ENCODE measurements at places on chromosomes 5 and 9.

- DNase-seq: peak; percentile 30
These were observed 56.6 kb downstream of the RGS3 start for GRCh38 chr9:113520109-113520642.

- DNase-seq: no peak
These were observed 78.4 kb downstream of the TSPAN17 start for GRCh38 chr5:176725521-176726280.

- no peak for DNase-seq
These were observed 659.1 kb downstream of the EFNA5 start for GRCh38 chr5:107011605-107012004.

DNA sequence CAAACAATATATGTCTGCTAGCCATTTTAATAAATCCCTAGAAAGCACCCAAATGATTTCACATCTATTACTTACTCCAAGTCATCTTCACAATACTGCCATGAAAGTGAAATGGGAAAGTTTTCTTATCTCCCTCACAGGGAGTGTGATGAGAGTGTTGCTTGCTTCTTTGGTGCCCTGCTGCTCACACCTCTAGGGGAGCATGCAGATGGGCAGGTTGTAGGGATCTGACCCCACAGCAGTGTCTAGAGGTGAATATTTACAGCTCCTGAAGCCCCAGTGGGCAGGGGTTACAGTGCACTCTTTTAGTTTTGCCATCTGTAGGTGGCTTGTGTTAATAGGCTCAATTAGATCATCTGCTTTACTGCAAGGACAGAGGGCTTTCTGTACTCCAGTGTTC is 173.2 kb downstream of the GABRG2 start:
- no peak for DNase-seq

DNA sequence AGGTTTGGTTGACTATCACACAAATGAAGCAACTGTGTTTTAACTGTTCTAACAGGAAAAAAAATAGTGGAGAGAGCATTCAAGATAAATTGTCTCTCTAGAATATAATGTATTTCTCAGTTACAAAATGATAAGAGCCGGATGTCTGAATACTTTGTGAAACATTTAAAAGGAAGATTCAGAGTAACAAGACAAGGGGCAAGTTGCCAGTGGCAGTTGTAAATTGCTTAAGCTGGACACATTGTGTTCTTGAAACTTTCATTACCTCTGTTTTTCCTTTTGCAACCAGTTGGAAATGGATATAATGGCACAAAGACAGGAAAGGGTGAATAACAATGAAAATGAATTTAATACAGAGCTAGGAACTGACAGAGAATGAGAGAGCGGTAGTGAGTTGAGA is 15.2 kb upstream of the TBCA start:
- DNase-seq: no peak

DNA sequence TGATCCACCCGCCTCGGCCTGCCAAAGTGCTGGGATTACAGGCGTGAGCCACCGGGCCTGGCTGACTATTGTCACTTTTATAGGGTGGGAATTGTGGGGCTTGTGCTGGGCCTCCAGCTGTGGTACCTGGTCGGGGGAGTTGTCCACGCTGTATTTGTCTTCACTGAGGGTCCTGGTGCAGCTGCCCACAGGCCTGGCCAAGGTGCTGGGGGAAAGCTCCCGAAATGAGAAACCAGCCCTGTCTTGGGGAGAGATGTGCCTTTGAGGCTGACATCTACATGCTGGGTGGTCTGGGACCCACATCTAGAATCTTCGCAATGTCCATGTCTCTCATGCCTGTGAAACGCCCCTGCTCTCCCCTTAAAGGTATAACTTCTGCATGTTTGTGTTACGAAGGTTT is 2.6 kb downstream of the EXOC3 start:
- no peak for DNase-seq

- DNase-seq: no peak
These were observed 462.7 kb upstream of the CD180 start for GRCh38 chr5:67659288-67659687.

GRCh38 chr9:123614306-123615263 is 258.6 kb downstream of the CRB2 start:
- DNase-seq: no peak

DNA sequence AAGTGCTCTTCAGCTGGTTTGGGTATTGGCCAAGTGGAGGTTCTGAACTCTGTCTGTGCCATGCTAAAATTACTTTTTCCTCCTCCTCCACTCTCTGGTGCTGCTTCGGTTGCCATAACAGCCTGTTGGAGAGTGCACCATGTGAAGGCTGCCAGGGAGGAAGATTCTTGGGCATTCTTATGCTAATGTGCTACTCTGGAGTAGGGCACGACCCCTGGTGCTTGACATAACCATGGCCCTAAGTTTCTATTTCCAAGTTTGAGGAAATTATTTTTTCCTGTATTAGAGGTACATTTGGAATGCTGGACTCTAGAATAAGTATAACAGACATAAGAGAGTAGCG is 111.6 kb downstream of the ARHGAP26 start:
- no peak for DNase-seq

DNA sequence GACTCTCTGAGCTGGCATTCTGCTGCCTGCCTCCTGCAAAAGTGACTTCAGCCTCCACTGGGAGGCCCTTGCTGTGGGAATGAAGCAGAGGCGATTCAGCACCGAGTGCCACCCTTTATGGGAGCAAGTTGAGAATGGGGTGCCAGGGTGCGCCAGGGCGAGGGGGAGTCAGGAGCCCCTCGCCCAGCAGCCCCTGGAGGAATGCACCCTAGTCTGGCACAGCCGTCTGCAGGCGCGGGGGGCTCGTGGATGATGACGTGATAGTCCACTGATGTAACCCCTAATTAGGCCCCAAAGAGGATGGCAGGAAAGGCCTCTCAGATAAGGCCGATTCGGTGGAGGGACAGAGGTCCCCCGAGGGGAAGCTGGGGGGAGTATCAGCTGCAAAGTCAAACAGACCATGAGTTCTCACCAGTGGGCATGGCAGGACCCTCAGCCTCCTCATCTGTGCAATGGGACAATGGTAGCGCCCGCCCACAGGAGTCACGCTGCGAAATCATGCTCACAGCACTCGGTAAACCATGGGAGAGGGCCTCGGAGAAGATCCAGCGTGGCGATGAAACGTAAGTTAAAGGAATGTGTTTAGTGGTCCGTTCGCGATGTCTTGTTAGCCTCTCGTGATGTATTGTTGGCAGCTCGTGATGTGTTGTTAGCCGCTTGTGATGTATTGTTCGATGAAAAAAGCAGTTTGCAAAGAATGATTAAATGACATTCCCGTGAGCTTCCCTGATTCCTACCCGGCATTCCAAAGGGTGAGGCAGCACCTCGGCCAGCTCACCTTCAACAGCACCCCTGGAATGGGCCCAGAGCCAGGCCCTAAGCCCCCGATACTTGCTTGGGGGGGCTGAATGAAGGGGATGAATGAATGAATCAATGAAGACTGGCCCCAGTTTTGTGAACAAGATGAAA is 49.7 kb upstream of the NOTCH1 start:
- DNase-seq: no peak

- DNase-seq: no peak
These were observed 37.0 kb downstream of the TMEM215 start for GRCh38 chr9:32820322-32820721.

DNA sequence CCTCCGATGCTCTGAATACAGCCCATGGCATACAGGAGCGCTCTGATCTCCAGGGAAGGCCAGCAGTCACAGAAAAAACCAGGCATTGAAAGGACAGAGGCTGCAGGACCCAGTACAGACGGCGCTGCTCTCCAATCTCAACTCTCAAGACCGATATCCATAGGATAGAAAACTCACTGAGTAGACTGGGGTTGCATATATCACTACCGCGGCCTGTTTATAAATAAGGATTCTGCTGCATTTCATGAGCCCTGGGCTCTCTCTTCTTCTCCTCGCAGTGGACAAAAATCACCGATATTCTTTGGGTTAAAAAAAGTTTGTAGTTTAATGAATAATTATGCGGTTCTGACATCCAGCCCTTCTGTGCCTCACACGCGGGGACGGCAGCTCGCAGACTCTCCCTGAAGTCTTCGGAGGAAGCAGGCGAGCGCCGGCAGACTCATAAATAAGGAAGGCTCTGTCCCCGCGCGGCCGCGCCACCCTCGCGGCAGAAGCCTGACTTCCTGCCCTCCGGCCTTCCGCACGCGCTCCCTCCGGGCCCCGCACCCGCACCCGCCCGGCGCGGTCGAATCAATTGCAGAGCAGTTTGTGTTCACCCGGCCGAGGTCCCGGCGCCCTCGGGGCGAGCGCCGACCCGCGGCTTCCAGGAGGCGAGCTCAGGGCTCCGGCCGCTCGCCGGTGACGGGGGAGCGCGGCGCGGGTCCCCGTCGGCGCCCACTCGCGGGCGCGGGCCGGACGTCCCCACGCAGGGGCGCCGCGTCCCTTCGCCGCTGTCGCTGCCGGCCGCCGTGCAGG is at the start of gene FAM78A:
Gene FAM78A, minus strand, starts transcription at position 417 of the 795 bp plus-strand sequence. Its CDS starts 331 bp downstream, at position 86.
- DNase-seq: no peak

DNA sequence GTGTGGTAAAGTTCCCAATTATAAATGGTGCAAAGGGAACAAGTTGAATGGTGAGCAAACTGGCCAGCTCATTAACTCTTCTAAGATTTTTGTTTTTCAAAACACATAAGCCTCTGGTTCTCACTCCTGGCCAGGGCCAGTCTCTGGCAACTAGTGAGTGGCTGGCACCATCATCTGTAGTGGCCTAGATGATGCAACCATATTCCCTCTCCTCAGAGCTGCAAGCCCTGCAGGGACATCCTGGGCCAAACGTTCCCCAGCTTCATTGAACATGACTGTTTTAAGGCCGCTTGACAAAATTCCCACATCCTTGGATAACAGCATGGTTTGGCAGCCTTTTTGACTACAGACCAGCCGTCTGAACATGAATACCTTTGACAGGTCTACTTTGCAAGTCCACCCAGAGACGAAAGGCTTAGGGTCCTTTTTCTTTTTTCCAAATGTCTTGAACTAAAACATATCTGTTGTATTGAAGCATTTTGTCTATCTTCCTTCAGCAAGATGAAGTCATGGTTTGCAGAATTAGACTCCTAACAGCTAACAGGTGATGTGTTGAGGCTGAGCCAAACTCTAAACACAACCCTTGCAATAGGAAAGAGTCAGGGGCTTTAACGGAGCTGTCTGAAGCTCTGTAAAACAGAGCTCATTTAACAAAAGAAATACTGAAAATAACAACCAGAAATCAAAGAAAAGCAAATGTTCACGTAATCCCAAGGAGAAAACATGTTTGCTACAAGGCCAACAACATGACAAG is 23.8 kb downstream of the MACROH2A1 start:
- no peak for DNase-seq

DNA sequence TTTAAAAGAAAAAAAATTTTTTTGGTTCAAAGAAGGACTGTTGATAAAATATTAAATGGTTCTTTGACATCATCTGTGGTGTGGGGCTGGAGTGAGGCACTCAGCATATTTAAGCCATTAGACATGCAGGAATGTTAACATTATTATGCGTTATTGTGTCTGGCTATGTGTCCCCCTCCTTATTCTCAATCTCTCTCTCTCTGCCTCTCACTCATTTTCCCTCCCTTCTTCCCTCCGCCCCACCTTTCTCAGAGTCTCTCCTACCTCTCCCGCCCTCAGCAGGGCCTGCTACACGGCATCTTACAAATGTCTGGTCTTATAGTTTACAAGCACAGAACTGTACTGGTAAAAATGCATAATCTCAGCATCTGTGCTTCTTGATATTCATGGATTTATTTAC is 287.8 kb upstream of the TMEM161B start:
- no peak for DNase-seq

DNA sequence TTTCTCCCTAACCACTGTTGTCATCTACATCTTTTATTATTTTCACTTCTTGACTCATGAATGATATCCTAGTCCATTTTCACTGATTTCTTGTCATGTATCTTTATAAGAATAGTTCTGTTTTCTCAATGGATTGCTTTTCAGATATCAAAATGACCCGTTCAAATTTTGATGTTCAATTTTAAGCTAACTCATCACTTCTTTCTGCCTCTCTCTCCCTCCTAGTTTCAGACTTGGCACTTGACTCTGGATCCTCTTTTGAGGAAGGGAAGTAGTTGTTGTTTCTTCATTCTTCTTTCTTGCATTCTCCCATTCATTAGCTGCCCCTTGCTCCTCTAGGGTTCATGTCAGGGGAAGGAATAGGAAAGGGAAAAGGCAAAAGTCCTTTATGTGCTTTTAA is 23.7 kb downstream of the CSNK1G3 start:
- no peak for DNase-seq

- no peak for DNase-seq
These were observed 23.4 kb upstream of the MACROH2A1 start for GRCh38 chr5:135422419-135422818.

GRCh38 chr9:76886318-76886717 is 19.6 kb downstream of the PRUNE2 start:
- no peak for DNase-seq

DNA sequence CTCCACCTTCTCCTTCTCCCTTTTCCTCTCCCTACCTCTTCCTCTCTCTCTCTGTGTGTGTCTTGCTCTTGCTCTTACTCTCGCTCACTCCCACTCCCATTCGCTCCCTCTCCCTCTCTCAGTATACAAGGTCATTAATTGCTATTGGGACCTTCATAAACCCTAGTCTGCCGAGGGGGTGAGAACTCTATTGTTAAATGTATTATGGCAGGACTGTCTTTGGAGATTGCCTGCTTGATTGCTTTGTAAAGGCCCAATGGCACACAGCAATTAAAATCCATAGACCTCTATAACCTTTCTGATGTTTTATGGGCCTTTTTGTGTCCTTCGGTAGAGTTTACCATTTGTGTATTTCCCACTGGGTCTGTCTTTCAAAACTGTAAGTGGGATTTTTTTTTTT is 465.9 kb downstream of the ANXA1 start:
- DNase-seq: no peak

GRCh38 chr5:122863240-122863639 is 17.8 kb downstream of the SNX24 start:
- DNase-seq: no peak

DNA sequence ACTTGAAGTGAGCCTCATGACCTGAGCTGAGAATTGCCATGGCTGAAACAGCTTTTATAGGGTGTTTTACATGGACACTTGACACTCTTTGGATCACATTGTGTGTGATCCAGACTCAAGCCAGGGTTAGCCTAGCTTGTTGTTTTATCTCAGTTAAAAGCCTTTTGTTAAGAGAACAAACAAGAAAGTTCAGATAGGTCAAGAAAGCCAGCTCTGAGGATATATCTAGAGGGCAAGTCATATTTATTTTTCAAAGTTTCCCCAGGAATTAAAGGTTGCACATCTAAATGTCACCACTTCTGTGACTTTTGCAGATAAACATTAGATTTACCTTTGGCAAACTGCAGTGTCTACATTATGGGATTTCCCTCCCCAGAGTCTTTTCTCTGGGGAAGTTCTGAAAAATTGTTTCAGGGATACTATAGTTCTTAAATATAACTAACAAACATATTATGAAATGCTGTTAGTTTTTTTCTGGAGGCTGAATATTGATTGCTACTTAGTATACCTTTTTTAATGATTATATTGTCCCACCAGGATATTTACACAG is 134.5 kb downstream of the C9orf152 start:
- DNase-seq: no peak

GRCh38 chr5:84088996-84089395 is 295.7 kb downstream of the EDIL3 start:
- DNase-seq: no peak

DNA sequence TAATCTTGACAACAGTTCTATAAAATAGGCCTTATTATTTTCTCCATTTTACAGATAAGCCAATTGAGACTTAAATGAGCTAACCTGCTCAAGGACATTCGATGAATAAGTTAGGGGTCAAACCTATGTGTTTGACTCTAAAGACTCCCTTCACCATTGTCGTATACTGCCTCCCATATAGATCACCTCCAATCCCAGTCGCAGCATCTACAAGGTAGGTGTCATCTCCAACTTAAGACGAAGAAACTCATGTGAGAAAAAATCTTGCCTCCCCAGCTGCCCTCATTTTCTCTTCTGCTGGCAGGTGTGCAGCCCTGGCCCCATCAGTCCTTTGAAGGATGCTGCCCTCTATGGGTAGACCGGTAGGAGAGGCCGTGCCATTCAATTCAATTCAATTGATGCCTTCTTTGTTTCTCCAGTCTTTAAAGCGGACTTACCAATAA is 75.2 kb upstream of the SMARCA2 start:
- no peak for DNase-seq
